ENCODE measurements at places on chromosomes 16 and 17.
A peak's percentile ranks its signal among the peaks of the same experiment; 100 is the strongest.

GRCh38 chr16:67648764-67649407 lies 3.9 kb downstream of the CARMIL2 start:
- no peak for DNase-seq

DNA sequence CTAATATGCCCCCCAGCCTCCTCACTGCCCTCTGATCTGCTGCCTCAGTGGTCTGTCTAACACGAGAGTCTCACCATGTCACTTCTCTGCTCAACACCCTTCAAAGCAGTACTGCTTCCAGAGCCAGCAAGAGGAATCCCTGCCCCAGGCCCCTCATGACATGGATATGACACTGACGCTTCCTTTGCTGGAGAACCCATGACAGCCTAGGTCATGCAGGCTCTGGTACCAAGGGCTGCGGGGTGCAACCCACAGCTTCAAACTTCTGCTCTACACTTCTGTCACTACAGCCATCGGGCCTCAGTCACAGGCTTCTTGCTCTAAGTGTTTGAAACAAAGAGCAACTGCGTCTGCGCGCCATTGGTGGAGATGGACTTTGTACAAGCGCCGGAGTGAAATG lies 32.6 kb upstream of the DLX4 start:
- no peak for DNase-seq

DNA sequence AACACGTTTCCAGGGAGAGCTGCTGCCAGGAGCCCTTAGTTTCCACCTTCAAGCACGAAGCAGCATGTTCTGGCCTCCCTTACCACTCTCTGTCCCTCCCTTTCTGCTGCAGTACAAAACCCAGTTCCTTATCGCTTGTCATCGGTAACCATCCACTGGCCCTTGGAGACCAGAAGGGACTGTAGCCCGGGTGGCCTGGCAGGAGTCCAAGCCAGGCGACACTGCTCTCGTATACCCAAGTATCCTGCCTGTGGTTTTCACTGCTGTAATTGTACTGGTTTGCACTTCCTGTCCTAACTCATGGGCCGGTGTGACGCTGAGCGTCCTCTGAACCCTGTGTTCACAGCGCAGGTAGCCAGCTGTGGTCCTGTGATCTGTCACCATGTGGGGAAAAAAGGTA lies 81.1 kb downstream of the MAF start:
- no peak for DNase-seq

- peak; percentile 58 for DNase-seq
Observed at GRCh38 chr17:50841949-50842354, 6.6 kb downstream of the WFIKKN2 start.

GRCh38 chr16:21103941-21104860 lies 46.4 kb downstream of the DNAH3 start:
- no peak for DNase-seq

DNA sequence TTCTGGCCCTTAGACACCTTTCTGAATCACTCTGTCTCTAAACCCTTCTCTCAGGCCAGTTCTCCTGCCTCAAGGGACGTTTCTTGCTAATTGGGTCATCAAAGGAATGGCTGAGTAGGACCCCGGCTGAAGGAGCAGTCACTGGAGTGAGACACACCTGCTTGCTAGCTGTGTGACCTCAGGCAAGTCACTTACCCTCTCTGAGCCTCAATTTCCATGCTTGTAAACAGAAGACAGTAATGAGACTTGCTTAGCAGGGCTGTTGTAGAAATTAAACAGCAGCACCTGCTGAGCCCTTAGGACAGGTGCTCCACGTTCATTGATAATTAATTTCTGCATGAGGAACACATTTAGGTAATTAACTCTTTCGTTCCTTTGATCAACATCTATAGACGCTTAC lies 6.8 kb downstream of the CIBAR2 start:
- no peak for DNase-seq

- no peak for DNase-seq
Observed at GRCh38 chr16:9763505-9763904, 418.7 kb downstream of the GRIN2A start.

DNA sequence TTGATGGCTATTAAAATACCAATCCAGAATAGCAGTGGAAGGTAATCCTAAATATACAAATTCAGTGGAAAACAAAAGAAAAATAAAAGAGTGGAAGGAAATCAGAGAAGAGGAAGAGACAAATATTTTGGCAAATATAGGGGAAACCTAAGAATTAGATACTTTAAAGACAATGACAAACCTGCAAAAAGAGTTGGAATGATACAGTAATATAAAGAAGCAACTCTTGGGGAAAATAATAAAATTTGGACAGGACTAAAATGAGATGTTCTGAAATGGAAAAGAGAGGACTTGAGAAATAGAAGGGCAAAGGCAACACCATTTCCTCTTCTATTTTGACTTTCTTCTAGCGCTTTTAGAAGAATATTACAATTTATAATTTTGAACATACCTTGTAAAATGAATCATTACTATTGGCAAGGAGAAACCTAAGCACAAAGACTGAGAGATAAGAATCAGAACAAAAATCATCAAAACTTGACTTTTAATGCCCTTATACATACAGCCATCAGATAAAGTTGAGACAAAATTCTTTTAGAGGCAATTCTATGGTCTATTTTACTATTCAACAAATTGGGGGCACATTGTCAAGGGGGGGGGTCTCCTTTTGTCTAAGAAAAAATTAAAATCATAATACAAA lies 5.2 kb downstream of the RNF43 start:
- DNase-seq: no peak

DNA sequence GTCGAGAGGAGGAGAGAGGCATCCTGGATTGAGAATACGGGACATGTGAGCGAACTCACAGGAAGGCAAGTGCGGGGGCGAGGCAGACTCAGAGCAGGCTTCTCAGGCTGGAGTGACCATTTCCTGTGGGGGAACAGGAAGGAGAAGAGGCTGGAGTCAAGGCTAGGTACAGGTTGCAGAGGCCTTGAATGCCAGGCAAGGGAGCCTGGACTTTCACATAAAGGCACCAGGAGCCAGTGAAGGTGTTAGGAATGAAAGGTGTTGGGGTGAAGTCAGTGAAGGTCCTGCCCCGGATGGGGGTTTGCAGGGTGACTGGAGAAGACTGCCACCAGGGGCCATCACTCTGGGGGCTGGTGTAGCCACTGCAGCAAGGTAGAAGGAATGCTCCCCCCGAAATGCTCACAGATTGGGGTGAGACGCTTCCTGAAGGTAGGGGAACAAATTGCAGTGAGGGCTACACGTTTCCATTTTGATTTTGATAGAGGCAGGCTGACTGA lies 5.3 kb upstream of the GPRC5C start:
- DNase-seq: no peak

DNA sequence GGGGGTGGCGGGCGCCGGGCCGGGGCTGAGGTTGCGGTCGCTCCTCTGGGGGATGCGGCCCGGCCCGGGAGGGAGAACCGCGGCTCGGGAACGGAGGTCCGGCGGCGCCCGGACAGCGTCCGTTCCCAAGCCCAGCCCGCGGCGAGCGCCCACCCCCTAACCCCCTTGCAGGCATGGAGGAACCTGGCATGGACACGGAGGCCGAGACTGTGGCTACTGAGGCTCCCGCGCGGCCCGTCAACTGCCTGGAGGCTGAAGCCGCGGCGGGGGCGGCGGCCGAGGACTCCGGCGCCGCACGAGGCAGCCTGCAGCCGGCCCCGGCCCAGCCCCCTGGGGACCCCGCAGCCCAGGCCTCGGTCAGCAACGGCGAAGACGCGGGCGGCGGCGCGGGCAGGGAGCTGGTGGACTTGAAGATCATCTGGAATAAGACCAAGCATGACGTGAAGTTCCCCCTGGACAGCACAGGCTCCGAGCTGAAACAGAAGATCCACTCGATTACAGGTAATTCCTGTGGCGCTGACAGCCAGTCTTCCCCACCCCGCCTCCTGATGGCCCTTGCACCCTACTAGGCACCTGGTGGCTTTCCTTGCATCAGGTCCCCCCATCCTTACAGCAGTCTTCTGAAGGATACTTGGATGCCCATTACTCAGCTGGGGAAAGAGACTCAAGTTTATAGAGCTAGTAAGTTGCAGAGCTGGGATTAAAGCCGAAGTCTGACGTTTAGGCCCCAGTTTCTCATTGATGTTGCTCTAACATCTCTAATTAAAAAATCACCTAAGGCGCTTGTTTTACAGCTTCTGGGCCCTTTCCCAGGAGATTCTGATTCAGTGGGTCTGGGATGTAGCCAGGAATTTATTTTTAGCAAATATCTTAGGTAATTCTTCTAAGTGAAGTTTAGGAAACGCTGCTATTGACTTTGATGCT lies 514 bp downstream of the UBFD1 start:
- DNase-seq: no peak

DNA sequence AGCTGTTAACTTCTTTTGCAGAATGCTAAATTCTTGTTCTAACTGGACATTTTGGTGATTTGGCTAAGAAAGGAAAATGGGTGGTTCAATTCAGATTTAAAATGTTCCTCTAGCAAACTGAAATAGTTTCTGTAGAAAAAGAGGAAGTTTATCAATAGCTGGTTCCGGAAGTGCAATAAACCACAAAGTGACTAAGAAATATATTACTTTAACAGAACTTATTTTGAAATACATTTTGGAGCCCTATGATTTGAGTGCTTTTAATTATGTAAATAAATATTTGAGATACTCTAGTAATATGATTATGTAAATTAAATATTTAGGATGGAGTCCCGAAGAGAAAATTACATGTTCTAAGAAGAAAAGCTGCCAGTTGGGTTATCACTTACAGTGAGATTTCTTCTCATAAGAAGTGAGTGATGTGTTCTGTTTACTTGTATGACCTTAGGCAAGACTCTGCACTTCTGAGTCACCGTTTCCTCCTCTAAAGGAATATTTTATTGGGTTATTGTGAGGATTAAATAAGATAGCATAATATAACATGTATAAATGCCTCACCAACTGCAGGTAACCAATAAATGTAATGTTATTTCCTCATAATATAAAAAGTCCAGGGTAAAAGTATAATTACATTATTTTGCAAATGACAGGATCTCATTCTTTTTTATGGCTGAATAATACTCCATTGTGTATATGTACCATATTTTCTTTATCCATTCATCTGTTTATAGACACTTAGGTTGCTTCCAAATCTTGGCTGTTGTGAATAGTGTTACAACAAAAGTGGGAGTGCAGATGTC lies at the start of gene EVI2B:
EVI2B (minus strand) TSS at position 73 of the 800 bp plus-strand sequence. CDS start 8,445 bp downstream, outside the sequence.
- no peak for DNase-seq

GRCh38 chr17:1271030-1271423 lies 783 bp downstream of the BHLHA9 start:
- no peak for DNase-seq

DNA sequence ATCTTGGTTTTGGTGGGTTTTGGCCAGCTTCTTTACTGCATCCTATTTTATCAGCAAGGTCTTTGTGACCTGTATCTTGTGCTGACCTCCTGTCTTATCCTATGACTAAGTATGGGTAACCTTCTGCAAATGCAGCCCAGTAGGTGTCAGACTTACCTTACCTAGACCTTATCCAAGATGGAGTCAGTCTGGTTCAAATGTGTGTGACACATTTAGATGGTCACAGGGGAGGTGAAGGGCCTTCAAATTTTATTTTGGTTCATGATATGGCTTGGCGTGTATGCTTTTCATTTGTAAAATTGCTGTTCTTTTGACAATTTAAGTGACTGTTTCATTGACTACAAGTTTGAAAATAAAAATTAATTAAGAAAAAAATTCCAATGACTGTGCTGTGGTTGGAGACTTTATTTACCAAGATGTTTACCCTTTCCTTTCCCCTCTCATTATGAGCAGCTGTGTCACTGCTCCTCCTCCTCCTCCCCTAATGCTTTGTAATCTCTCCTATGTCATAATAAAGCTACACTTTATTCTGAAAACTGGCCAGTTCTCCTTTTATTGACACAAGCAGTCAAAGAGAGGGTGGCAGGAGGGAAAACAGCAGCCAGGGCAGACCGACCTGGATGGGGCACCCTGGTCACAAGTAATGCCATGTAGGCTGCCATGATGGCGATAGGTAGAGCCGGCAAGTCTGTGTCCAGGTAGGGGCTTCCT lies 49.4 kb downstream of the TNFRSF13B start:
- DNase-seq: no peak

GRCh38 chr17:15516150-15516549 lies 47.1 kb downstream of the TVP23C start:
- no peak for DNase-seq

- DNase-seq: no peak
Observed at GRCh38 chr17:74872313-74873036, at the start of gene FDXR. FDXR (minus strand) TSS chr17:74872994; CDS start chr17:74872944, 50 bp downstream.

GRCh38 chr16:84220851-84221250 lies 19.0 kb downstream of the KCNG4 start:
- no peak for DNase-seq

- no peak for DNase-seq
Observed at GRCh38 chr17:45997624-45998023, 1.4 kb upstream of the STH start.

- no peak for DNase-seq
Observed at GRCh38 chr17:4201226-4201625, 58.2 kb downstream of the CYB5D2 start.

DNA sequence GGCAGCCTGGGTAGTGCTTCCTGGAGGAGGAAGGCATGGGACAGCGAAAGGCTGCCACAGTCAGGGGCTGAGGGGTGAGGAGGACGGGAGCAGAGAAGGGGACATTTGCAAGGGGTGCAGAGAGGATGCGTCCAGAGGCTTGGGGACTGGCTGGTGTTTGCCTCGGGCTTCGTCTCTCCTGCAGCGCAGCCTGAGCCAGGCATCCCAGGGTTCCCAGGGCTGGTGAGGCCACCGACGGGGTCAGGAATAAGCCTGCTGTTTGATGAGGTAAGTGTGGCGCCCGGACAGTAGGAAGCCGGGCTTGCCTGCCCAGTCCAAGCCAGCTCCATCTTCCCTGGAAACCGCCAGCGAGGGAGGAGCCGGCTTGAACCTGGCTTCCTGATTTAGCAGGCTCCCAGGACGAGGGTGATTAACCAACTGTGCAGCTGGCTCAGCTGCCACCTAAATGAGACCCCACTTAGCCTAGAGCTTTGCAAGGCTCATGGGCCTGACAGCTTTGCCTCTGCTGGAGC lies 47.8 kb downstream of the PITPNM3 start:
- DNase-seq: no peak

GRCh38 chr17:57588086-57588485 lies 157.0 kb downstream of the CCDC182 start:
- DNase-seq: no peak

GRCh38 chr17:28648698-28649097 lies 3.7 kb upstream of the BLTP2 start:
- no peak for DNase-seq

DNA sequence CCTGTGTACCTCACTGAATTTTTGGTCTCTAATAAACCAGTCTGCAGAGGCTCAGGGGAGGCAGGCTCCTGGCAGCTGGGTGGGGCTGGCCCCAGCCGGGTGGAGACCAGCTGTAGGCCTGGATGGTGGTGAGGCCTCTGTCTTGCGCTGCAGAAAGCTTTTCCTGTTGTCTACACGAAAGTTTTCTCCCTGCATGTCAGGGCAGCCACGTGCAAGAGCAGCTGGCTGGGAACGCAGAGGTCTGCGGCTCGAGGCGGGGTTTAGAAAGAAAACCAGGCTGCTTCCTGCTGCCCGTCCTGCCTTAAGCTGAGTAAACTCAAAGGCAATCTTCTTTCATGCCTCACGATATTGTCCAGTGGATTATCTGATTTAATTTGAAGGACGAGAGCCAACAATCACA lies 2.4 kb downstream of the SERPINF1 start:
- no peak for DNase-seq

GRCh38 chr16:66346221-66346620 lies 20.3 kb upstream of the CDH5 start:
- DNase-seq: no peak

GRCh38 chr17:39169518-39169917 lies 3.6 kb upstream of the ARL5C start:
- no peak for DNase-seq
